Choroid plexus epithelial cell (primary cell): ENCODE measurements at places on chromosomes 4 and X.

DNA sequence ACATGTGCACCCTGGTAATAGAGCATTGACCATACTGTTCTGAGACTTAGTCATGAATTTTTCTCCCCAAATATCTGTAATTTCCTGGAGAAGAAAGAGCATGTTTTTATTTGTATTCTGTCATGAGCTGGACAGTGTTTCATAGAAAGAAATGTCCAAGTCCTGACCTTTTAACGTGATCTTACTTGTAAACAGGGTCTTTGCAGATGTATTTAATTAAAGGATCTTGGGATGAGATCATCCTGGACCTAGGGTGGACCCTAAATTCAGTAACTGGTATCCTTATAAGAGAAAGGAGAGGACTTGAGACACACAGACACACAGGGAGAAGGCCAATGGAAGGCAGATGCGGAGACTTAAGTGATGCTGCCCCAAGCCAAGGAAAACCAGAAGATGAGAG, 3.6 kb downstream of the ADGRA3 start:
- DNase-seq, result no peak

GRCh38 chr4:142567199-142567598, 278.9 kb downstream of the INPP4B start:
- DNase-seq, result no peak

GRCh38 chr4:147222906-147223305, 258.0 kb upstream of the EDNRA start:
- DNase-seq, result no peak

- peak; percentile 17 for DNase-seq
Measured at GRCh38 chr4:6342530-6343293, 73.1 kb downstream of the WFS1 start.

DNA sequence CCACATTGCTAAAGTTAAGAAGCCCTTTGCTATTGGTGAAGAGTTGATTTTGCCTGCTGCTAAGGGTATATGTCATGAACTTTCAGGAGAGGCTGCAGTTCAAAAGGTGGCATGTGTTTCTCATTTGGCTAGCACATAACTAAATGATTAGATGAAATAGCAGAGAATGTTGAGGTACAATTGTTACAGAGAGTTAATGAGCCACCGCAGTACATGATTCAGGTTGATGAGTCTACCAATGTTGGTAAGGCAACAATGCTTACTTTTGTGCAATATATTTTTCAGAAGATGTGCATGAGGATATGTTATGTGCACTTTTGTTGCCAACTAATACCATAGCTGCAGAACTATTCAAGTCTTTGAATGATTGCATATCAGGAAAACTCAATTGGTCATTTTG, 21.1 kb upstream of the CXCL2 start:
- DNase-seq, result no peak

- DNase-seq, result peak; percentile 10
Measured at GRCh38 chr4:68288393-68288740, 42.9 kb upstream of the TMPRSS11B start.

GRCh38 chr4:53431052-53431451, 53.6 kb downstream of the FIP1L1 start:
- DNase-seq, result no peak

- DNase-seq, result peak; percentile 73
Measured at GRCh38 chrX:87621697-87622096, 104.1 kb downstream of the KLHL4 start.

DNA sequence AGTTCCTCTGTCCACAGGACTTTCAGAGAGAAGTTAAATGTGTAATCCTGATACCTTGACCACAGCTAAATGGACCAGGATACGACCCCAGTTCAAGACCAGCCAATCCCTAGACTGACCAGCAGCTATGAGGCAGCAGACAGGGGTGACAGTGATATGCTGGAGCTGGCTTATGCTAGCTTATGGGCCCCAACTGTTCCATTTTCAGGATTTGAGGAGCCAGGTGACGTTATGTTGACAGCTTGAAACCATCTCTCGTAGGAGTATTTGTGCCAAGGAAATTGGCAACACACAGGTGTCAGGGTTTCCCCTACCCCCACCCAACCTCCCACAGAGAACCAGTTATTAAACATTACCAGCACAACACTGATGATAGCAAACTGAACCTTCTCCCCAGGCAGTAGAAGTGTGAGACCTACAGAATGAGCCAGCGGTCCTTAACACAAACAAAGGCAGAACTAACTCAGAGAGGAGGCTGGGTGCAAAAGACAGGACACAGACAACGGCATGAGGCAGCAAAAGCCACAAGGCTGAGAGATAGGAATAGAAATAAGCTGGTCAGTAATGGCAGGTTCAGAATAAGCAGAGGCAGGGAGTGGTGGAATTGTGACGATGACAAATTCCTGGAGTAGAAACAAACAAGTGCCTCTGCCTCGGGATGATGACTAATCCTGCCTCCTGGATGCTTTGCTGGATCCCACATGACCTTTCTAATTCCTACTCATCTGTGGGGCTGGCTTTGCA, 85.6 kb upstream of the CPEB2 start:
- DNase-seq, result peak; percentile 69
